Bone marrow (tissue), 2 donors: ENCODE measurements at places on chromosomes 6 and 20.

GRCh38 chr6:90411292-90411781 lies 114.7 kb upstream of the BACH2 start:
- DNase-seq = no peak

- no peak for DNase-seq
Measured at GRCh38 chr6:125952764-125953501, 3.6 kb upstream of the HINT3 start.

- DNase-seq = no peak
Measured at GRCh38 chr20:402496-402885, 5.6 kb upstream of the RBCK1 start.

- DNase-seq = no peak
Measured at GRCh38 chr6:158021376-158021775, 39.7 kb downstream of the SYNJ2 start.

DNA sequence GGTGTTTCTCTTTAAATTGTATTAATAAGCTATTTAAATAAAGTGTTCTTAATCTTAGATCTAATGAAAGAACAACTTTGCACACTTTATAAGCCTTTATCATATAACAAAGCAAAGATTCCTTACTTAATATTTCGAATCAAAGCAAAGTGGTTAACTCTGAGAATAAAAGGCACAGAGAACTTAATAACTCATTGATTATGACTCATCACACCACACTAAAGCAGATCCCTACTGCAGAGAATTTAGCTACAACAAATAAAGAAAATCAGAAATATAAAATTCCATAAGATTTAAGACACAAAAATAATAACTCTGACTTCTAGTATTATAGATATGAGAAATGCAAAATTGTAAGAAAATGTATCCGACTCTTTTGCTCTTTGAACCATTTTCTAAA lies 135.6 kb upstream of the RUNX2 start:
- no peak for DNase-seq

GRCh38 chr6:83847179-83847578 lies 6.0 kb upstream of the RIPPLY2 start:
- no peak for DNase-seq

- DNase-seq = no peak
Measured at GRCh38 chr6:89302936-89303335, 12.2 kb downstream of the GABRR2 start.

GRCh38 chr6:12585497-12585958 lies 131.0 kb upstream of the PHACTR1 start:
- no peak for DNase-seq

GRCh38 chr6:169803816-169804340 lies 52.5 kb downstream of the ERMARD start:
- no peak for DNase-seq

- DNase-seq = no peak
Measured at GRCh38 chr20:33076662-33077372, 2.6 kb upstream of the BPIFB4 start.

DNA sequence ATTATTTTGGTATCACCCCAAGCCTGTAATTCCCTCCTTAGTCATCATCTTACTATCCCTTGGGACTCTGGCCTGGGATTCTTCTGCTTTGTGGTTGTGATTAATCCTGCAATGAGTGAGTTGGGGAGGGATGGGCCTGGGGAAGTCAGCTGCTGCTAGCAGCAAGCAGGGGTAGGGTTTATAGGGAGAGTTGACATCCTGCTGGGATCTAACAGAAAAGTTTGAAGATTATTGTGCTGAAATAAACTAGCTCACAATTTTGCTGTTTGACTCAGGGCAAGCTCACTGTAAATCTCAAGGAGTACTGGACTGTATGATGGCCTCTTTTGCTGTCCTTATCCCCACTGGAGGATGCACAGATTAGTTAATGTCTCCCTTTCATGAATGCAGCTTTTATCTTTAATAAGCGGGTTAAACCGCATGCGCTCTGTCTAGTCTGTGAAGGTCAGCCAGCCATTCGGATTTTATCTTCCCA lies 83.4 kb downstream of the JARID2 start:
- DNase-seq = no peak
